T-helper 17 cell (primary cell): ENCODE measurements at places on chromosomes 11 and 22.

DNA sequence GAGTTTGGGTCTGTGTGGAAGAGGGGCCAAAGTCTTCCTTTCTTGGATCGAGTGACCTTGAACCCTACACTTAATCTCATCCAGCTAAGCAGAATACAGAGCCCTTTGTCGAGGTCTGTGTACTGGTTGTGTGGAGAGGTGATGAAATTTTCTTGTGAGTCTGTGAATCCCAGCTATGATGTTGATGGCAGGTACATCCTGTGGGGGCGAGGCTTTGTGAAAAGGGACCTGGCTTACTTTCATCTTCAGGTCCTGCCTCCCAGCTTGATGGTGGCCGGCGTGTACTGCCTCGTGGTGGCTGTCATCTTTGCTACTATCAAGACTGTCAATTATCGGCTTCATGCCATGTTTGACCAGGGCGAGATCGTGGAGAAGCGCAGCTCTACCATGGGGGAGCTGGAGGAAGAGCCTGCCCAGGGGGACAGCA is 1.0 kb downstream of the PCNX3 start:
- no peak for DNase-seq

DNA sequence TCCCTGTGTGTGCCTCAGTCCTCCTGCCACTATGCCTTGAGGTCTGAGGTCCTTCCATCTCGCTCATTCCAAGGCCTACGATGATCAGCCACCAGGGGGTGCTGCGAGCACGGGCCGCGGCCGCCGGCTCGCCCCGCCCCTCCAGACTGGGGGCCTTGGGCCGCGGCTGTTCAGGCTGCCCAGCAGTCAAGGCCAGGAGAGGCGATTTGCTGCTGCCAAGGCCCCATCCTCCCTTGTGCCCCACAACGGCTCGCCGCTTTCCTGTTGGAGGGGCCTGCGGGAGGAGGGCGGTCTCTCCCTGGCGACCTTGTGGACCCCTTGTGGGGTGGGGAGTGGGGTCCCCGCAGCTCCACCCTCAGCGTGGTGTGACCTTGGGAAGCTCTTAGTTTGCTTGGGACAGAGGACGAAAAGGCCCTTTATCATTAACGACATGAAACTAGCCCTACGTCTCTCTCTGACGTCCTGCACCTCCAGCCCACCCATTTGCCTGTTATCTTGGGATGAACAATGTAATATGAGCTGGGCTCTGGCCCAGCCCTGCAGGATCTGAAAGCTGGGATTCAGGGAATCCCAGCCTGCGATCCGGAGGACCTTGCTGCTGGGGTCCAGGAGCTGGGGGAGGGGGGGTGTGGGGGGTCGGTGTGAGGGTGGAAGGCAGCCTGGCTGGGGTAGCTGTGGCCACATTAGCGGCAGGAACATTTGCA is 5.3 kb upstream of the GALR3 start:
- peak; percentile 69 for DNase-seq

- DNase-seq: no peak
These were observed 22.2 kb upstream of the FGF19 start for GRCh38 chr11:69726019-69726418.

DNA sequence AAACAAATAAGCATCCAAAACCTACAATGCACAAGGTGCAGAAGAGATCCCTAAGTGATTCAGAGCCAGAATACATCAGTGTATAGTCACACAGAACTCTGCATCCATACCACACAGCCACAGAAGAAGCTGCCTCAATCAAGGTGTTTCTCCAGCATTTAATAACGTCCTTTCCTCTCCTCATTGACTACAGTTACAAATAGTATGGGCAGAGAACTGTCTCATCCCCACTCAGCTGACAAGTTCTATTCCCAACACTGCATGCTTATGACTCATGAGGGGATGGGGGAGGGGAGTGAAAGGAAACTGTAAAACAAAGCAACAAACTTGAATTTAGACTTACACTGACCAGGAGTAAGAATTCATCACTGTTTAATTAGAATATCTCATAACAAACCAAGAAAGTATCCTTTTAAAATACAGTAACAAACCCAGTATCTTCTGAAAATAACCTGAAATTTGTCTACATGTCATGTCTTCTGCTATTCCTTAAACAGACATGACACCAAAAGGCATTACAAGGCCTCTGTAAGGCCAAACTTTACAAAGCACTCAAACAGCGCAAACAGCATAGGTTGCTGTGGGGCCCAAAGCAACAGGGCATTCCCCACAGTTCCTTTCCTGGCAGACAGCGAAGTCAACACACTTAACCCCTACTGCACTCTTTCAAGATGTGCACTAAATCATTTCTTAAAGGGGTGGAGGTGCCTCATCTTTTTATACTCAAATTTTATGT is 29.3 kb downstream of the CELF1 start:
- peak; percentile 21 for DNase-seq

GRCh38 chr11:1967641-1968225 is 20.6 kb downstream of the MRPL23 start:
- no peak for DNase-seq

DNA sequence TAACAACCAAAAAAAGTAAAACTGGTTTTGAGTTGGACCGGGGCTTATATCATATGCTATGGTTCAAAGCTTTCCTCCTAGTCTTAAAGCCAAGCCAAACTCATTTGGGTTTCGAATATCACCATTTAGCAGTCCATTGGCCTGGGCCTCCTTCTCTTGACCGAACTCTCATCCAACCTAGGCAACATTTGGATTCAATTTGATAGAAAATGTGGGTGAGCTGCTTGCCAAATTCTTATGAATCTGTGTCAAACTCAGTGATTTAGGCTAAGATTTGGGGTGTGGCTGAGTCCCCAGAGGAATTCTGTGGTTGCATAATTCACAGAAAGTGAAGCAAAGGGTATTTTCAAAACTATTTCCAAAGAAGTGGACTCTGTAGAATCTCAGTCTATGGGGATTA is 83.7 kb downstream of the BLID start:
- DNase-seq: no peak

GRCh38 chr11:92449222-92449621 is 224.6 kb downstream of the FAT3 start:
- no peak for DNase-seq

DNA sequence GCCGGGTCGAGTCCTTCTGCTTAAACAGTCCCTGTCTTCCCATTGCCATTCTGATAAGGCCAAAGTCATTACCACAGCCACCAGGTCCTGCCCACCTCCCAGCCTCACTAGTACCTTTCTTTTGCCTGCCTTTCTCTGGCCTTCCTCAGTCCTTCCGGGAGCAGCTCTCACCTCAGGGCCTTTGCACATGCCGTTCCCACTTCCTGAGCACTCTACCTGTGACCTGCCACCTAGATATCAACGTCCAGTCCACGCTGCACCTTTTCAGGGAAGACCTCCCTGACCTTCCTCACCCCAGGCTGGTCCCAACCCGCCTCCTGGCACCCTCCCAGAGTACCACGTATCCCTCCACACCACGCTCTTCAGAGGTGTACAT is 7.8 kb upstream of the OSM start:
- no peak for DNase-seq

GRCh38 chr11:68011051-68011943 is 1.2 kb downstream of the ALDH3B1 start:
- no peak for DNase-seq

DNA sequence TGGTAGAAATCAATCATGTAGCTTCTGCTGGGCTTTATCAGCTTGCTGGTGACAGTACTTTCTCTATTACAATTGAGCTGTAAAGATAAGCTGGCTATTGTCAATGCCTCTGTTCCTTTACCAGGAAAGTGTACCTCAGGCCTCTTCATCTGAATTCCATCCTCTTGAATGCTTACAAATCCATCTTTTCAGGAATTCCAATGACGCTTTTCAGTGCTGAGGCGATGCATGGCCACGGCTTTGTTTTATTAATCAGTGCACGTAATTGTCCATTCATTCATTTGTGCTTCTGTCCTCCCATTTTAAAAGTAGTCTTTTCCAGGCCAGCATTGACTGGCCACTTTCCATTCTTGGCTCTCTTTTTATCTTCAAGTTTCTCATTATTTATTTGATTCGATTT is 202.0 kb downstream of the PGR start:
- DNase-seq: no peak

DNA sequence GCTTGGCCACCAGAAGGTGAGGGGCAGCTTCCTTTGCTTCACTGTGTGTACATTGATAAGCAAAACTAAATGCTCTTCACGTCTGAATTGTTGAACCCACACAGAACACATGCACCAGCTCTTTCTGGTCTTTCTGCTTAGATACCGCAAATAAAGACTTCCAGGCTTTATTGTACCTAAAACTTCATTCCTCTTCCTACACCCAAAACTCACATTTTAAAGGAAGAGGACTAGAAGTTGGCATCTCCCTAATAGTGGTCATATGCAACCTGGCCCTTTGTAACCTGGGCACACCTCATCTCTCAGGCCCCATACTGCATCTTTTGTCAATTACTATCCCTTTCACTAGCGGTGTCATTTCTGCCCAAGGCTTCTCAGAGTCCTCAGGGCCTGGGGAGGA is 5.9 kb downstream of the SLC17A6 start:
- no peak for DNase-seq
